ENCODE measurements at places on chromosomes 11 and 22.

GRCh38 chr11:71423181-71423790 is 24.9 kb downstream of the DHCR7 start:
- DNase-seq = no peak

DNA sequence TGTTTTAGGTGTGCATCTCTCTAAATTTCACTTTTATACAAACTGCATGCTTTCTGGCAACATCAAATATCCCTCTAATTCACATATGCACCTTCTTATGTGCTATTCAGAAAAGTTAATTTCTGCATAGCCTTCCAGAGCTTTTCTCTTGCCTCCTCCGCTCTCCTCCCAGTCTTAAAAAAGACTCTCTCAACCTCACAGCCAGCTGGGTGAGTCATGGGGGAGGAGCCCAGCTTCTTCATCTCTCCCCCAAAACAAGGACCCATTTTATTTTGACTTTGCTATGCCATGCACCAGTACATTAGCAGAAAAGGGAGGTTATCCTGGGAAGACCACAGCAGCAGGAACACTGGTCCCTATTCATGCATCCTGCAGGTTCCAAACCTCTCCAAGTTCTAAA is 234.4 kb downstream of the KCNA4 start:
- DNase-seq = no peak

GRCh38 chr11:79963856-79964645 is 523.2 kb upstream of the TENM4 start:
- no peak for DNase-seq

GRCh38 chr11:133917921-133918607 is 38.7 kb downstream of the IGSF9B start:
- DNase-seq = no peak

DNA sequence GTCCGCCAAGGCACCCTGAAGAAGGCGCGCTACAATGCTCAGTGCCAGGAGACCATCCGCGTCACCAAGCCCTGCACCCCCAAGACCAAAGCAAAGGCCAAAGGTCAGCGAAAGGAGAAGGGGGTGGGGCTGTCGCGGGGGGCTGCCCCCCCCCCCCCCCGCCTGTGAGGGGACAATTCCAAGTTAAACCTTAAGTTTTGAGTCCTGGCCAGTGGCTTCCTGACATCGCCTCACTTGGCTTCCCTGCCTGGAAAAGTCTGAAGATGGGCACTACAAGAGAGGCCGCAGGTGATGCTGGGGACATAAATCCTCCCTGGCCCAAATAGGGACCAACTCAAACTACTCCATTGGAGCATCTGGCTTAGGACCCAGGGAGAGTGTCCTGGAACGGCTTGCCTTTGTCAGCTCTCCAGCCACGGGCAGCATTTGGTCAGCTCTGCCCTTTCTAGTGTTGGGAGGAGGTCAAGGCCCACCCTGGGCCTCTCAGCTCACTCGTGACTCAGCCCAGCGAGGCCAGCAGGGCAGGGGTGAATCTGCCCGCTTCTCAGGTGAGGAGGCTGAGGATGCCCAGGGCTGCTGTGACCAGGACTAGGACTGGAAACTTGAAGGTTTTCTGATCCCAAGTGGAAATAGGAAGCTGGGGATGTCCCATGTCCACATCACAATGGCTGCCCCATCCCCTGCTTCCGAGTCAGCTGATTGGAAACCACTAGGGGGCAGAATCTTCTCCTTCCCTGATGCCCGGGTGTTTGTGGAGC is 1.4 kb downstream of the MDK start:
- no peak for DNase-seq

DNA sequence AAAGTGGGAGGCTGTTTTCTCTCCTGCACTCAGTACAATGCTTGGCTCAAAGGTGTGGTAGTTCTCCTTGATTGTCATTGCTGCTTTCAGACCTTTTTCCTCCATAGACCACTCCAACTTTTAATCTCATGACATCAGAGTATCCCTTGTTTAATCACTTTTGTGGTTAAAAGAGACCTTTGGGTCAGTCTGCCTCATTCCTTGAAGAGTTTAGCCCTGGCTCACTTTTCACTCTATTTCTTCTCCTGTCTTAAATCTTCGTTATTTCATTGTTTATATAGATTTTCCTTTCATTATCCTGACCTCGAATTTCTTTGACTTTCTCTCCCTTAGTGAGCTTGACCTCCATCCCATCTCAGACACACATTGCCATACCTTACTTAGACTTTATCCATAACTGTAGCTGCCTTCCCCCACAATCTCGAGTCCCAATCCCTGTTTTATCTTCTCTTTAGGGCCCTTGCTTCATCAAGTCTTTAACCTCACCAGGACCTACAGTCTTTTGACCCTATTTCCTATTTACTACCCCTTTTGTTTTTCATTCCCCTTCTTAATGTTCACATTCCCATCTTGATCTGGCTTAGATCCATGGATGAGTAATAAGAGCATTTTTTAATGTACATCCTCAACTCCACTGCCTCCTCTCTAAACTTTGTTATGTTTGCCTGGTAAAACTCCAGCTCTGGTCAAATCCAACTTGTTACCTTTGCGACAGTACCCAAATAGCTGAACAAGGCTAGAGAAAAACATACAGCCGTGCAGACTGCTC is 9.5 kb downstream of the ATXN10 start:
- DNase-seq = no peak

Measured in NCI-H1048 (cell line).